Central memory CD8-positive, alpha-beta T cell (primary cell): ENCODE measurements at places on chromosomes 6 and 20.

DNA sequence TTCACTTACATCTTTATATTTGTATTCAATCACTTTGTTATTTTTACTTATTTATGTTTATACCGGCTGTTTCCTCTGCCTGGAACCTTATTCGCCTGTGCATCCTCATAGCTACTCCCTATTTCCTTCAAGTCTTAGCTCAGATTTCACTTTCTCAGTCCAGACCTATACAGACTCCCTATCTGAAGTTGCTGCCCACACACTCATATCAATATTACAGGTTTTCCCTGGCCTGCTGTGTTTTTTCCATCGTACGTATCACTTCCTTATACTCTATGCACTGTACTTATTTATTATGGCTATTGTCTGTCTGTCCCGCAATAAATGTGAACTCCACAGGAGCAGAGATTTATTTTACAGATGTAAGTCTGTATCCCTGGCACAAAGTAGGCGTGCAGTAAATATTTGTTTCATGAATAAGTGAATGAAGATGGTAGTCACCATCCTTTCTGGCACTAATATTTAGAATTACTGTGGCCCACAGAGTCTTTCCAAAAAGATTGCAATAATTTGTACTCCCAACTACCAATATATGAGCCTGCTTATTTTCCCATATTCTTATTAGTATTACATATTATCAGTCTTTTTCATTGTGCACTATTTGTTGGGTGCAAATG, 64.9 kb downstream of the TNFAIP3 start:
- no peak for DNase-seq

DNA sequence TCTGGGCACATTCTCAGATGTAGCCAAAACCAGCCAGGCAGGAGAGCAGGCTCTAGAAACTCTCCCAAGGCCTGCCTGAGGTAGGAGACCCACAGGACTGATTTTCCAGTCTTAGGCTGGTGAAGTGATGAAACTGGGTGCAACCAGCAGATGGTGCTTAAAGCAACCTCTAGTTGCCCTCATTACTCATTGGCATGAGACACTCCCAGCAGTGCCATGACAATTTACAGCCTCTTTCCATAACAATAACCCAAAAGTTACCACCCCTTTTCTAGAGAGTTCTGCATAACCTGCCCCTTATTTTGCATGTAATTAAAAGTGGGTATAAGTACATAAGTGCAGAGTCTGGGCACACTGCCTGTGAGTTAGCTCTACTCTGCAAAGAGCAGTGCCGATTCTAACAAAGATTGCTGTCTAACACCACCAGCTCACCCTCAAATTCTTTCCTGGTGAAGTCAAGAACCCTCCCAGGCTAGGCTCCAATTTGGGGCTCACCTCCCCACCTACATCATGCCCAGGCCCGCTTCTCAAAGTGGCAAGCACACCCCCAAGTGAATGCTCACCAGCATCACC, 14.4 kb upstream of the GPR6 start:
- no peak for DNase-seq

DNA sequence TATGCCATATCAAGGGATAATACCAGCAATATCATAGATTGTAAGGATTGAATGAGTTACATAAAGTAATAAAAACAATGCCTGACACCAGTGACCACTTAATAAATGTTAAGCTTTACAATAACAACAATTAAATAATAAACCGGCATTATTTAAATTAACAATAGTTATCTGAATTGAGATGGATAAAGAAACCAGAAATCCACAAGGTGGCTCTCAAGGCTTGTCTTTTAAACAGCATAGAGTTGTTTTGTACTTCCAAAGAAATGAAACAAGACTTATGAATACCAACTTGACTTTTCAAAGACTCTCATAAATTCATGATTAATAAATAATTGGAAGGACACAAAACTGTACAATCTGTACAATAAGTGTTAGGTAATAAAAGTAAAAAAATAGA, 203.1 kb downstream of the ASCC3 start:
- DNase-seq, result no peak

- DNase-seq, result no peak
Measured at GRCh38 chr6:168078175-168078942, 653 bp downstream of the FRMD1 start.

DNA sequence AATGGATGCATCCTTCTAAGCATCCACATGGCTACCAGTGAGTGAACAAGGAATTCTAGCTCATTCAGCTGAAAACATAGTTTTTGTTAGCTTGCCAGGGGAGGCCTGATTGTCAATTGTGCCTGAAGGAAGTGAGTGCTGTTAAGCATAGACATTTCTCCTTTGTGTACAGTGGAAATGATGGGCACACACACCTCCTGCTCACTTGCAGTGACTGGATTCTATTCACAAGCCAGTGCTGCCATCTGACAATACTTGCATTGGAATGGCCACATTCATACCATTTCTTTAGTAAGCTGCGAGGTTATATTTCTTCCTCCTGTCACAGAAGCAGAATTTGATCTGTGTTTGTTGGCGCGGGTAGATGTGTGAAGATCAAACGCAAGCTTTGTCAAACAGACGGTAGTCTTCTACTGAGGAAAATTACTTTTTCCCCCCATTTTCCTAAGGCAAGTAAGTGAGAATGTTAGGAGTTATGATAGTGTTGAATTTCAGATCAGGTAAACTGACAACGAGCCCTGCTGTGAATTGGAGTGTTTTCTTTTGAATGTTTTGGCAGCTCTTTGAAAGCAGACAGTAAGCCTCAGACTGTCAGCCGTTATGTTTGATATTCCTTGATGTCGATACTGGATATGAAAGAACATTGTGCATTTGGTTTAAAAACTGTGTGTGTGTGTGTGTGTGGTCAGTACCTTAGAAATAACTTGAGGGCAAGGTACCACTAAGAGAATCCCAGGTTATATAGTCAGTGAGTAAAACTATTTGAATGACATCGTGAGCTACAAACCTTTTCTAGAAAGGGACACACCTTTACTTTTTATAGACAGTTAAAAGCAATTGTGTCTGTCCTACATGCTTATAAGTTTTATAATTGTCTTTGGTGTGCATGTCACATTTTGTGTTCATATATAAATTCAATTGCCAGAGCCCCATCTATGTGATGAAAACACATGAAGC, 84.2 kb upstream of the BMP2 start:
- DNase-seq, result no peak

- DNase-seq, result no peak
Measured at GRCh38 chr6:142361779-142362750, 60.3 kb downstream of the ADGRG6 start.

DNA sequence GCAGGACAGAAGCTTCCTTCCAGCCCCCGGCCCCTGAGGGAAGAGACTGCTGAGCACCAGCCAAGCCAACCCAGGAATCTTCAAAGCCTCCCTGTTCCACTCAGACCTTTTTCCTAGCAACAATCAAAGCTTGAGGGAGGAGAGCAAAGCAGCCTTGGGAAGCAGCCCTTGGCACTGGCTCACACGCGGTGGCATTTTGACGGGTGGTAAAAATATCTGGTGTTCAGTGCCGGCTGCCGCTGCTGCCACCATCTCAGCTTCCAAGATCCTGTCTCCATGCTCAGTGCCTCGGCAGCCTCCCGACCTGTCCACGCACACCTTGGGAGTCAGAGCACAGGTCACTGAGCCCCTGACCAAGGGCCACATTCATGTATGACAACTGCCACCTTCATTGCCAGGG, 170.1 kb downstream of the LRFN2 start:
- no peak for DNase-seq

DNA sequence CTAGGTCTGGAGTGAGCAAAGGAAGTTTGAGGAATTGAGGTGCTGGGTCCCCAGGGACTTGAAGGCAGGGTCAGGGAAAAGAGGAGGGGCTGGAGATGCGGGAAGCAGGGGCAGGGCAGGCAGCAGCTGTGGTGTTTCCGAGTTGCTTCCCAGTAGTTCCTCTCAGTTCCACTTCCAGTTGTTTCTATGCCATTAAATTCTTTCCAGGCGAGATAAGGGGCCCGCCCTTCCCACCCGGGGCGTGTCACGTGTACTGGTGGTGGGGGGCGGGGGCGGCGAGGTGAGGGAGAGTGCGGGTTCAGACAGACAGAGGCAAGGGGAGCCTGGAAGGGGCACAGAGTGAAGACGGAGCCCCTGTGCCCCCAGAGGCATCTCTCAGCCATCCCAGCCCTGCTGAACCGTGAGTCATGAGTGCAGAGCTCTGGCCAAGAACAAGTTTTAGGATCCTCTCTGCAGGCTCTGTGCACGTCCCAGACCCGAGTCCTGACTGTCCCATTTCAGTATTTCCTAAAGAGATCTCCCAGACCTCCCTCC, 977 bp downstream of the TNXB start:
- DNase-seq, result no peak
